ENCODE measurements at places on chromosomes 11 and 22.
A peak's percentile ranks its signal among the peaks of the same experiment; 100 is the strongest.

DNA sequence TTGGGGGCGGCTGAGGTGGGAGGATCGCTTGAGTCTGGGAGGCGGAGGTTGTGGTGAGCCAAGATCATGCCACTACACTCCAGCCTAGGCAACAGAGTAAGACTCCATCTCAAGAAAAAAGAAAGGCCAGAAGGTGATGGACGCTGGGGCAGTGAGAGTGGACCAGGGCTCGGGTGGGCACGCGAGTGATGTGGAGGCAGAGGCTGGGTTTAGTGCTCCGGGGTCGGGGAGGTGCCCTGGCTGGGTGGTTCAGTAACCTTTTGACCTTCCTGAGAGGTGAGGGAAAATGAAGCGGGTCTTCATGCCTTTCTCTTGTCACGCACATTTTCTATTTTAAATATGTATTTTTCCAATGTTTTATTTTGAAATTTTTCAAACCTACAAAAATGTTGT, 45.1 kb downstream of the ST14 start:
- no peak for DNase-seq

DNA sequence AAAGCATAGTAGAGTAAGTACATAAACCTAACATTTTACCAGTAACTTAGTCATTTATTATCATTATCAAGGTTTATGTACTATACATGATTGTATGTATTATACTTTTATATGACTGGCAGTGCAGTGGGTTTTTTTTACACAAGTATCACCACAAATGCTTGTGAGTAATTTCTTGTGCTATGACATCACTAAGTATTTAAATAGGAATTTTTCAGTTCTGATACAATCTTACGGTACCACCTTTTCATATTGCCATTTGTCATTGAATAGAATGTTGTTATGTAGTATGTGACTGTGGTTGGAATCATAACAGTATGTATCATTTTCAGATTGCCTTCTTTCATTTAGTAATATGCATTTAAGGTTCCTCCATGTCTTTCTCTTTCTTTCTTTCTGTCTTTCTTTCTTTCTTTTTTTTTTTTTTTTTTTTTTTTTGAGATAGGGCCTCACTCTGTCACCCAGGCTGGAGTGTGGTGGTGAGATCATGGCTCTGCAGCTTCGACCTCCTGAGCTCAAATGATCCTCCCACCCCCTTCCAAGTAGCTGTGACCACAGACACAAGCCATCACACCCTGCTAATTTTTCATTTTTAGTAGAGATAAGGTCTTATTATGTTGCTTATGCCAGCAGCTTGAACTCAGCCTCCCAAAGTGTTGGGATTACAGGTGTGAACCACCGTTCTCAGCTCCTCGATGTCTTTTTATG, 18.6 kb downstream of the ATM start:
- DNase-seq: peak; percentile 54

GRCh38 chr11:27618281-27618915, 81.9 kb downstream of the BDNF start:
- no peak for DNase-seq

GRCh38 chr11:76600124-76600655, 70.4 kb downstream of the LRRC32 start:
- no peak for DNase-seq

GRCh38 chr11:73961321-73961720, 10.5 kb downstream of the DNAJB13 start:
- DNase-seq: no peak

- no peak for DNase-seq
Observed at GRCh38 chr11:109971184-109971523, 122.0 kb upstream of the ZC3H12C start.

DNA sequence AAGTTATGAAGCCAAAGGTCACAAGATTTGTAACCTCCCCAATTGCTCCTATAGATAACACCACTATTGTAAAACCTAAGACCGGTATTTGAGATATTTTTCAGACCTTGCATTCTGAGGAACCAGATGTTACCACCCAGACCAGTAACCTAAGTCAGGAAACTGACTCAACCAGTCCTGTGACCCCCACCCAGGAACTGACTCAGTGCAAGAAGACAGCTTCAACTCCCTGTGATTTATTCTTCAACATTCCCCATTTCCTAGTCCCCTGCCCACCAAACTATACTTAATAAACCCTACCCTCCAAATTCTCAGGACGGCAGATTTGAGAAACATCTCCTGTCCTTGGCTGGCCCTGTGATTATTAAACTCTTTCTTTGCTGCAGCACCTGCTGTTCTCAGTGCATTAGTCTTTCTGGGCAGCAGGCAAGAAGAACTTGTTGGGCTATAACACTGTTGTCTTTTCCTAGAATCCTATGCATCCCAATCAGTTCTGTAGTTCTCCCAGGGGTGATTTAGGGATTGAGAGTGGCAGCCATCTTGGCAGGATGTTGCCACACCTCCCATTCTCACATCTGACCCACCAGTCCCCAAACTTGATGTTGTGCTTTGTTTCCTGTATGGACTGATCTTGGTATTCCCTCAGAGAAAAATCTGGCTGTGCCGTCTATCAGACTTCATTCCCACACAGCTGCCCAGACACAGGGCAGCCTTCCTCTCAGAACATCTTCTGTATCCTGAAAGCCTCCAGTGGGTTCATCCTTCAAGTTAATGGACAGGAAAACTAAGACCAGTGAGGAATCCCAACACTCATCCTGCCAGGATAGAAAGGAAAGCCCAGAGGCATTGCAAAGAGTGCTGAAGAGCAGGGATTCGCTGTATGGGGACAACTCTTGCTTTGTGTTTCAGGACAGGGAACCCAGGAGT, 104.0 kb downstream of the PDE2A start:
- peak; percentile 3 for DNase-seq

DNA sequence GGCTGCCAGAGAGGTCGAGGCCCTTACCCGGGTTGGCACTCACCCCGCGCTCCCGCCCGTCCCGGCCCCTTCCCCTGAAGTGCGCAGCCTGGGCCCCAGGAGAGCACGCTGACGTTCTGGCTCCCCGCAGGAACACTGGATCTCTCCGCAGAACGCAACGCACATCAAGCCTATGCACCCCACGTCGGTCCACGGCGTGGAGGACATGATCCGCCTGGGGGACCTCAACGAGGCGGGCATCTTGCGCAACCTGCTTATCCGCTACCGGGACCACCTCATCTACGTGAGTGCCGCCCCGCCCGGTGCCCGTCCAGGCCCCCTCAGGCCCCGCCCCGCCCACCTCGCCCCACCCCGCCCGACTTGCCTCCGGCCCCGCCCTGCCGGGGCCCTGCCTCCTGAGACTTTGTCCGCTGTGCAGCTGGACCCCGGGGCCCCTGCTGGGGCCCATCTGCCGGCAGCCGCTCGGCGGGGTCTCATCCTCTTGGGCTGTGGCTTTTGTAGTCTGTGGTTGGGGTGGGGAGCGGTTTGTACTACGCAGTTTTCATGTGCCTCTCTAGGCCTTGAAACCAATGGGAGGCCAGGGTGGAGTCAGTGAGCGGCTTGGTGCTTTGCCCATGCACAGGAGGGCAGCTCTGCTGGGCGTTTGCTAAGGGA, 19.7 kb downstream of the MYO7A start:
- peak; percentile 22 for DNase-seq

GRCh38 chr22:35645646-35646045, 2.6 kb upstream of the APOL6 start:
- DNase-seq: no peak

- no peak for DNase-seq
Observed at GRCh38 chr11:35792846-35793192, 130.2 kb downstream of the TRIM44 start.

DNA sequence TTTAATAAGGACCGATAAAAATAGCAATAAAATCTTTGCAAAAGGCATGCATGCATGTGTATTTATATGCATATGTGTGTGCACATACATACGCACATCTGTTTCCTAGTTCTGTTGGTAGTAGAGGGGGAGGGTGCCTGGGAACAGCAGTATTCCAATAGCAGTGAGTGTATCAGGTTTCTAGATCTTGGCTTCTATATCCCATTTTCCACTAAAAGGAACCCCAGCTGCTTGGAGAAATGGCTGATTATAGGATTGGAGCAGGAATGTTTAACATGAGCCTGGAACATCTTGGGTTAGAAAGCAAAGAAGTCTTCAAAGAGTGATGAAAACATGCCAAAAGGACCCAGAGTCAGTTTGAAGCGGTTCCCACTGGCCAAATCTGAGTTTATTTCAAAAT, 21.0 kb downstream of the TNRC6B start:
- no peak for DNase-seq

- no peak for DNase-seq
Observed at GRCh38 chr11:108302121-108302785, 79.4 kb downstream of the ATM start.

- DNase-seq: no peak
Observed at GRCh38 chr11:104736502-104736901, 161.8 kb downstream of the CASP12 start.

- no peak for DNase-seq
Observed at GRCh38 chr11:65576232-65576866, 496 bp downstream of the EHBP1L1 start.

DNA sequence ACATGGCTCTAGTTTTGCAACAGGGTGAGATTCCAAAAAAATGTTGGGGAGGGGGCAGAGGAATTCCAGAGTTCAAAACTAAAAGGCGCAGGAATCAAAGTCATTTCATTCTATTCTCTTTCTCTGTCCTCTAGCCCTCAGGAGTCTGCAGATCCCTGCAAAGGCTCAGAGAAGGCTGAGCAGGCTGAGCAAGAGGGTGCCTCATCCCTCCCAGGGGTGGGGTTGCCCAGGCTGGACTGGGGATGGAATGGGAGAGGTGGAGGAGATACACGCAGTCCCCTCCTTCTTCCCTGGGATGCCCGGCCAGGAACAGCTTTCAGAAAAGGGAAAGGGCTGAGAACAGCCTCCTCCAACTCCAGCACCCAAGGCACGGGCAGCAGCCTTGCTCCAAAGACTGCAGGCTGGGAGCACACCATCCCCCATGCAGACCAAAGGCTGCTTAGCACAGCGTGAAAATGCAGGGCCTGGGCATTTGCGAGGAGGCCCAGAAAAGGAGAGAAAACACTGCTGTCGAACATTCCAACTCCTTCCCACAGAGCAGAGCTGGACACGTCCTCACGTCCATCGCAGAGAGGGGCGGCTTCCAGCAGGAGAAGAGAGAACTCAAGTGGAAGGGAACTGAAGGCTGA, 51.8 kb downstream of the MN1 start:
- DNase-seq: no peak

GRCh38 chr11:126346586-126346940, 8.9 kb upstream of the ST3GAL4 start:
- no peak for DNase-seq

DNA sequence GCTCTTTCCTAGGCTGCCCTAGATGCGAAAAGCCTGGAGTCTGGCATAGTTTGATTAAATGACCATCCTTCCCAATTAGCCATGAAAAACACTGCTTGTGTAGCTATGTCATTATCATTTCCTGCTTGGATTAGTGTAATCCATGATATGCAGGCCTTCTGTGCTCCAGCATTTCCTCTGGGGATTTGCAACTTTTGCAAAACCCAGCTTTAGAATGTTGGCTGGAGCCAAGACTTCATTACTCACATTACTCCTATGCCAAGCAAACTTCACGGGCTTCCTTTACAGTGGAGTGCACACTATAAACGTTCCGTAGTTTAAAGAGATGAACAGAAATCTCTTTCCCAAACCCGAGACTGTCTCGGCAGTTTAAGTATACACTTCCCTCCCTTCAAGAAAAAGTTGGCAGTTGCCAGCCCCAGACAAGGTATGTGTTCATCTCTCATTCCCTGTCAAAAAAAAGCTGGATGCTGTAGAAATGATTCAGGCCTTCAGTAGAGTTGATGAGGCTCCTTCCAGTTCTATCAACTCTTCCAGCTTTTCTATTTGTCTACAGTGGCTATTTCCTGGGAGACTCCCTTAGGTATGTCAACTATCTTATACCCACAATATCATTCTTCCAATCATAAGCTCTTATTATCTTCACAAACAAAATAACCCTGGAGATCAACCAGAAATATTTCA, 180.0 kb downstream of the MAML2 start:
- no peak for DNase-seq

- DNase-seq: no peak
Observed at GRCh38 chr22:48592488-48592887, 1235.2 kb downstream of the BRD1 start.

DNA sequence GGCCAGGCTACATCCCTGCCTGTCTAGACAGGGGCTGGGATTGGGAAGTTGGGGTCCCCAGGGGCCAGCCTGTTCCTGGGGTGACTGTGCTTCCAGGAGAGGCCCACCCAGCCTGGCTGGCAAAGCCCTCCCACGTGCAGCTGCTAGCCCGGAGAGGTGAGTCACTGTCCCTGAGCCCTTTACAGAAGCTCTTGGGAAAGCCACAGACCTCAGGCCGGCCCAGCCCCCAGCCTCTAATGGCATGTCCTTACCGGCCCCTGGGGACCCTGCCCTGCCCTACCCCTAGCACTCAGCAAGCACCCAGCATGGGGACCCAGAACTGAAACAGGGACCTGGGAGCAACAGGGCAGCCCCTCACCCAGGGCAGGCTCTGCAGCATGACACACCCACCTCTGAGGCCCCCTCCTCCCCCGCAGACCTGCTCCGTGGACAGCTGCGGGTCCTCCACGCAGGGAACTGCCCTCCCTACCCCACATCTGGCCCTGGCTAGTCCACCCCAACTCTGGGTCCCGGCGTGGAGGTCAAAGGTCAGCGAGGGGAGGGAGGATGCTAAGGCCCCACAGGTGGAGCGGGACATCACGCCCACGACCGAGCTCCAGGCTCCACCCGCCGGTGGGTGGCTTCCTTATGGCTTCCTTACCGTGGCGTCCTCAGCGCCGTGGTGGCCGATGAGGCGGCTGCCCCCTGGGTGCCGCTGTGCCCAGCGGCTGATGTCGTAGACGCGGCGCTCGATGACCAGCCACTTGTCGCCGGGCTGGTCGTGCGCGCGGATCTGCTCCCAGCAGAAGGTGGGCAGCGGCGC, 615 bp downstream of the FADS3 start:
- DNase-seq: peak; percentile 34

- no peak for DNase-seq
Observed at GRCh38 chr11:111765320-111765983, 737 bp downstream of the PPP2R1B start.

GRCh38 chr11:27694992-27695391, 5.3 kb downstream of the BDNF start:
- DNase-seq: no peak

GRCh38 chr11:132865623-132866022, 666.7 kb downstream of the OPCML start:
- no peak for DNase-seq

DNA sequence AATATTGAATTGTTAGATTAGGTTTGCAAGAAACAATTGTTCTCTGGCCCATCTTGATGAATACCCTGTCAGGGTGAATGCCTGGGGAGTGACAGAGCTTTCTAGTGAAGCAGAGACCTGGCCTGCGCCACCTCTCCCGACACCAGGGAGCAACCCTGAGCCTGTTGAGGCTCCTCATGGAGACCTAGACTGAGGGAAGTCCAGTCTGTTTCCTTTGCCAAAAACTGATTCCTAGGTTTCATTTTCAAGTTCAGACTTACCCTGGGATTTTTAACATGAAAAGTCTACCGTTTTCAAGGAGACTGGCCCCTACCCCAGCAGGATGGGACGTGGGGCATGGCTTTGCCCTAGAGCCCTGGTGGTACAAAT, 173.7 kb upstream of the SORL1-AS1 start:
- DNase-seq: no peak

DNA sequence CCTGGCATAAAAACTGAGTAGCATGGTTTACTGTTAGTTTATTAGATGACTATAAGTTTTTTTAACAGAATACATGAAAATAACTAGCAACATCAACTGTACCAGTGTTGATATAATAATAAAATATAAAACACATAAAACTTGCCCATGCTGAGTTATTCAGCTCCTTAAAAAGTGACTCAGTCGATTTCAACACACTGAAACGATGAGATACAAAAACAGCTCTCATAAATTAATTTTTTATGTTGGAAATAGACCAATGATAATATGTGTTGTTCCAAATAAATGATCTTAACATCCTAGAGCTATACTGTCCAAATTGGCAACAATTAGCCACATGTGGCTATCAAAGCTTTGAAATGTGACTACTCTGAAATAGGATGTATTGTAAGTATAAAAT, 15.9 kb downstream of the PDGFD start:
- DNase-seq: no peak
